ENCODE measurements at places on chromosomes 7 and 10.

DNA sequence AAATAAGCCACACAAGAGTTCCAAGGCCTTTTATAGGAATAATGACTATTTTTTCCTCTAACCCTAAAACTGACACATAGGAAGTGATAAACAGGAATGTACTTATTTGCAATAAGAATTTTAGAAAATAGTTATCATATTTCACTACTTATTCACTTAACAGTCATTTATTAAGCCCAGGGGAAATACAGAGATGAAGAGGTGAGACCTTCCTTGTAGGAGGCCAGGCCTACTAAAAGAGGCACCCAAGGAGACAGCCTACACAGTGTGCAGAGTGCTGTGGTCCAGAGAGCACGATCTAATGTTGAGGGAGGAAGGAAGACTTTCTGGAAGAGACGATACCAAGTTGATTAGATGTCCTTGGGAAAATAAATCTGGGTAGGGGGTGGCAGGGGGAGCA is 45.0 kb upstream of the PPP1R3C start:
- no peak for DNase-seq

- no peak for DNase-seq
Observed at GRCh38 chr7:25485026-25485425, 256.7 kb upstream of the NPVF start.

DNA sequence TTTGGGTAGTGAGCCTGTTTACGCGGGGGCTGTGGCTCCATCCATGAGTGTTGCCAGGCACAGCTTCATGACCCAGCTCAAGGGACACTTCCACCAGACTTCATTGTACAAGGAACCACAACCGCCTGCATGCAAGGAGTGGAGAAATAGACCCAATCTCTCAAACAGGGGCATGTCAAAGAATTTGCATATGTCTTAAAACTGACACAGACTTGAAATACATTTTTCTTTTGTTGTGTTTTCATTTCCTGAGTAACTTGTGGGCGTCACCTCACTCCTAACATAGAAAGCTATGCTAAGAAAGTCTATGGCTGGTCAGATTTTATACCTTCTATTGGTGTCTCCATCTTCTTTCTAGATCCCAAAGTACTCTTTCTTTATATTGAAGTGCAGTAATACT is 266.2 kb upstream of the RNF32 start:
- DNase-seq: no peak

DNA sequence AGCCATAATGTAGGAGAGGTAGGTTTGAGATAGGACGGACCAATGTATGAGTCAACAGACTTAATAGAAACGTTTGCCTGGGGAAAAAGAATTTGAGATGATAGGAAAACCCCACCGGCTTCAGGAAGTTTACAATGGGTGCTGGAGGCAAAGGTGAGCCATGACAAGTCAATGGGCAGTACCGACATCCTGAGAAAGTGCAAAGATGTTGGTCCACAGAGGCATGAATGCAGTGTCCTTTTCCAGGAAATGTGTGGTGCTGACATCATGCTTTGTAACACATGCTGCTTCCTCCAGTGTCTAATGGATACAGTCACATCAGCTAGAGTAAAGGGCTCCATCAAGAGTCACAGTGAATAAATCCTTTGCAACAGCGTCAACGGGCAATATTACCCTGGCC is 533.6 kb downstream of the INHBA start:
- no peak for DNase-seq

DNA sequence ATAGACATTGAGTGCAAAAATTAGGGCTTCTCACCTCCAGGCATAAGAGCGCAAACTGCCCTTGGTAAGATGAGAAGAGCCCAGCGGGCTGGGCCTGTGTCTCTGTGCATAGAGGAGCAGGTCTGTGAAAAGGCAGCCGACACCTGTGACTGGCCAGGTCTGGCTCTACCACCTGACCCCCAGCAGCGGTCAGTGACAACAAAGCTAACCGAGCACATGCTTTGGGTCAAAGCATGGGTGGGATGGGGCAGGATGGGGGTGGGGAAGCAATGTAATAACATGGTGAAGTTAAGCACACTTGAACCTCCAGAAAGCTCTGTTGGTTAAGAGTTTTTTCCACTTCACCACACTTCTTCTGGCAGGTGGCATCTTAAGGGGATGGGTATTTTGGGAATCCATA is 29.3 kb downstream of the CYTH3 start:
- DNase-seq: no peak

- DNase-seq: no peak
Observed at GRCh38 chr7:24842449-24843241, 85.4 kb upstream of the GSDME start.

DNA sequence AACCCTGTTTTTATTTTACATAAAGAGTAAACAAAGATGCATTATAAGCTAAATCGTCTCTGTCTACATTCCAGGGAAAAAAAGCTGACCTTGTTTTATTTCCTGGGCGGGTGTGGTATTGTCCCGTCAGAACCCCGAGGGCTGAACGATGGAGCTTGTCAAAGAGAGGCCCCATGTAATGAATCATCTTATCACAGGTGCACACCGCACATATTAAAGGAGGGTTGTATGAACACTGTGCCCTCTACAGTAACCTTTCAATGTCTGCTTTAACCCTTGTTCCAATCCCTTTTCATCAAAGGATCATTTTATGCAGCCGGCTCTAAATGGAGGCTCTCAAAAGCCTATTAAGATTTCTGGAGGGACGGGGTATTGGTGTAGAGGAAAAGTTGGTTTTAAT is 158.5 kb upstream of the YAE1 start:
- no peak for DNase-seq

DNA sequence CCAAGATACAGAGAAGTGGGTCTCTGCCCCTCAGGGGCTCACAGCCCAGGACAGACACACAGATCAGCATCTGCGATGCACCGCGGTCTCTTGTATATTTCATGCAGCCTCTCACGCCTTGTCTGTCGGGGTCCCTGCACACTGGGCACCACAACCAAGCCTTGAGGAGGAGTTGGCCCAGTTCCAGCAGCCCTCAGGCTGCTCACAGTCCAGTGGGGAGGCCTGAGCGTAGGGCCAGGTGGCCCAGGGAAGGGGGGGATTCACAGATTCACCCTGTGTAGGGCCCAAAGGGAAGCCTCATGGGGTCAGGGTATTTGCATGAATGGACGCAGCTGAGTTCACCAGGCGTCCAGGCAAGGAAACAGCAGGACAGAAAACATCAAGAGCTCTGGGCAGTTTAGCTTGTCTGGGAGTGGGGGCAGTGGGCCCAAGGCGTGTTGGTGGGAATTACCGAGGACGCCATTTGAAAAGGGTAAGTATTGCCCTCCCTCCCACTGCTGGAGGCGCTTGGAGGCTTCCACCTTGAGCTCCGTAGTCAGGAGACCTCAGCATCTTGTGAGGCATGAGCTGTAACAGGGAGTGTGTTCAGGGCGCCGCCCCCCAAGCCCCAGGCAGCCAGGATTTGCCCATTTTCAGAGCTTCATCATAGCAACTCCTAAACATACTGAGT is 129.1 kb upstream of the CHST15 start:
- DNase-seq: no peak

GRCh38 chr7:45219801-45220435 is 62.3 kb downstream of the RAMP3 start:
- no peak for DNase-seq

DNA sequence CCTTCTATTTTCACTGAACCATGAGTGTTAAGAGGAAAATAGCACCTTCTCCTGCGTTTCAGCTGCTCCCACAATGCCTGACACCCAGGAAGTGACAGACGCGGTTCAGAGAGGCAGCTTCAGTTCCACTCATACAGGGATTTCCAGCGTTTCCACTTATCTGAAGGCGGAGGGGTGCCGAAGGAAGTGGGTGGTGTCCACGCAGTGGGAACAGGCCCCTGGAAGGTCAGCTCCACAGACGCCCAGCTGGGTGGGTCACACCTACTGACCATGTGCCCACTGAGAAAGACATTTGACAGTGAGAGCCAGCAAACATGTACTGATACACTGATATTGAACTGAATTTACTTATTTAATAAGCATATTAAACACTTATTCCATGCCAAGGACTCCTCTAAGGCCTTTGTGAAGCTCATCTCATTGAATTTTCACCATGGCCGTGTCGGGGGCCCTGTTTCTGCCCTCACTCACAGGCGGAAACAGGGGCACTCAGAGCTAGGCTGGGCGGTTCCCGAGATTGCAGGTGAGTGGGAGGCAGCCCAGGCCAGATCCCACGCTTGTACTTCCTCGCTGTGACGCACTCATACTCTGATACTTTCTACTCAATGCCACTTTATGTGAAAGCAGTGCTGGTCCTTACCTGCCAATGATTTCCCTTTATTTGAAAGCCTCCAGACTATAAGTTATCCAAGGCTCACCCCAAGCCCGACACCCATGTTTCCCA is 96.8 kb downstream of the TCERG1L start:
- no peak for DNase-seq

DNA sequence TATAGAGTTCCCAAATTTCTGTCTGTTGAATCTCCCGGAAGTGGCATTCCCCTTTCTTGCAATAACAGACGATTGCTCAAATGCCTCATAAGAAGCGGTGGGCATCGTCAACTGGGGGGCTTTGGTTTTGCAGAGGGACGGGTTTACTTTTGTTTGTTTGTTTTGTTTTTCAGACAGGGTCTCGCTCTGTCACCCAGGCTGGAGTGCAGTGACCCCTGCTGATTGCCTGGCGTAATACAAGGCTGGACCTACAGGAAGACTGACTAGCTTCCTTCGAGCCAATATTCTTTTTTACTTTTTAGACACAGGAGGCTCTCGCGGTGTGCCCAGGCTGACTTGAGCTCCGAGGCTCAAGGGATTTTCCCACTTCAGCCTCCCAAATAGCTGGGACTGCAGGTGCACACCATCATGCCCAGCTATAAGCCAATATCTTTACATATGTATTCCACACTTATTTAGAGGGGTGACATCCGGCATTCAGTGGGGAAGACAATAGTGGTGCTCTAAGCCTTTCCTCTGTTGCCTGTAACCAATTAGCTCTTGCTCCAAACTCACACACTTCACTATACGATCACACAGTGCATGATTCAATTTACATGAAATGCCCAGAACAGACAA is 58.1 kb downstream of the FHIP2A start:
- DNase-seq: peak; percentile 6

- no peak for DNase-seq
Observed at GRCh38 chr7:115099906-115100305, 178.0 kb downstream of the MDFIC start.

All from stimulated activated CD4-positive, alpha-beta T cell treated with anti-CD3 and anti-CD28 coated beads, Interleukin-15, amount 100 ng/mL, for 1 hour (primary cell).